T-helper 17 cell (primary cell): ENCODE measurements at places on chromosomes 3 and 15. TPM values are rescaled to one million over a fixed set of nuclear protein-coding genes. Genes with fewer than 3 reads are reported as not detected.

The ARRDC4 gene
- total RNA-seq = 1.4 TPM

The ITIH1 gene
- not detected for total RNA-seq

The PIGX gene
- 18.0 TPM for total RNA-seq

The B3GNT5 gene
- total RNA-seq = 1.6 TPM

The CAV3 gene
- not detected for total RNA-seq

The C3orf85 gene
- not detected for total RNA-seq

The GRM2 gene
- total RNA-seq = 2.9 TPM

The H1-8 gene
- total RNA-seq = not detected

The GOLGA8R gene
- total RNA-seq = 2.2 TPM

The SEMA5B gene
- not detected for total RNA-seq

The XCR1 gene
- 0.08 TPM for total RNA-seq

The UMPS gene
- total RNA-seq = 12.1 TPM

The UBA7 gene
- 173 TPM for total RNA-seq

The LDHAL6B gene
- total RNA-seq = not detected

The RBP2 gene
- total RNA-seq = not detected

The EPHA6 gene
- not detected for total RNA-seq

The DLL4 gene
- not detected for total RNA-seq

The NR1I2 gene
- 0.20 TPM for total RNA-seq

The APEH gene
- total RNA-seq = 61.2 TPM

The ZSCAN29 gene
- 12.5 TPM for total RNA-seq

The GASK1A gene
- not detected for total RNA-seq

The TRH gene
- not detected for total RNA-seq

The SRGAP3 gene
- 2.2 TPM for total RNA-seq

The SLC28A1 gene
- not detected for total RNA-seq

The FOXB1 gene
- total RNA-seq = 0.22 TPM
